ENCODE measurements at places on chromosomes 1 and 21.

- no peak for DNase-seq
Observed at GRCh38 chr21:21101911-21102310, 103.7 kb downstream of the NCAM2 start.

DNA sequence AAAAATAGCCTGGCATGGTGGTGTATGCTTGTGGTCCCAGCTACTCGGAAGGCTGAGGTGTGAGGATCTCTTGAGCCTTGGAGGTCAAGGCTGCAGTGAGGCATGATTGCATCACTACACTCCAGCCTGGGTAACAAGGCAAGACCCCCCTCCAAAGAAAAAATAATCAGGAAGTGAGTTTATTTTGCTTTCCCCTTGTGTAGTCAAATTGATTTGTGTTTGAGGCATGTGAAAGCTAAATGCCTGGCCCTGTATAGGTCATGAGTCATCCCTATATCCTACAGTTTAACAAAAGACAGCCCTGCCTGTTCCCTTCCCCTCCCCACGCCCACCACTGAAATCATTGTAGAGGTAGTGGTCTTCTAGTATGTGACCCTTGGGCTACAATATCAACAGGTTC lies 241.4 kb upstream of the JUN start:
- DNase-seq = no peak

DNA sequence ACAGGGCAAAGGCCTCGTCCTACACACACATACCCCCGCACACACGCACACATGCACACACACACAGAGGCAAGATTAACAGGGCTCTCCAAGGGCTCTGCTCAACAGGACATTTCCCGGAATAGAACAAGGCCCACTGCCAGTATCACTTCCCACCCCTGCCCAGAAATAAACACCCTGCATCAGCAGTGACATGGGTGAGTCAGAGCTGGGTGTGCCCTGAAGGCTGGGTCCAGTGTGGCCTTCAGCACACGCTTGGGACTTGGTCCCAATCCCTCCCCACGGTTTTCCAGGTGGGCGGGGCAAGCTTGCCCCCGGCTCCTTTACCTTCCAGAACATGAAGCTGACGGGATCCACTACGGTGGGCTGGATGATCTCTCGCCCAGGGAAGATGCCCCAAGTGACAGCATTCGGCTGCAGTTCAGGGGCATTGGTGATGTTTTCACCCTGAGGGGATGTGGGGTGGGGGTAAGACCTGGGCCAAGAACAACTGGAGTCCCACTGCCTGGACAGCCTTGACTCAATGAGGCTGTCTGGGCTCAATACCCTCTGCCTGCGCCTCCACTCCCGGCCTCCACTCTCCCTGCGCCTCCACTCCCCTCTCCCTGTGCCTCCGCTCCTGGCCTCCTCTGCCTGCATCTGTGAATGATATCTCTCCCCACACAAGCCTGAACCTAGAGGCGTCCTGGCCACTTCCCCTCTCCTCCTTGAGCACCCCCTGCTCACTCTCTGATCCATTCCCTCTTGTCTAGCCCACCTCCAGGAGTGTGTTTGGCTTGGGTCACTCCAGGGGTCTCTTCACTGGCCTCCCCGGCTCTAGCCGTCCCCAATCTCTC lies 14.7 kb downstream of the MTHFR start:
- DNase-seq = no peak

GRCh38 chr1:208013210-208013609 lies 102.3 kb upstream of the CD34 start:
- no peak for DNase-seq

- no peak for DNase-seq
Observed at GRCh38 chr21:31180256-31181081, 142.2 kb upstream of the KRTAP19-8 start.

DNA sequence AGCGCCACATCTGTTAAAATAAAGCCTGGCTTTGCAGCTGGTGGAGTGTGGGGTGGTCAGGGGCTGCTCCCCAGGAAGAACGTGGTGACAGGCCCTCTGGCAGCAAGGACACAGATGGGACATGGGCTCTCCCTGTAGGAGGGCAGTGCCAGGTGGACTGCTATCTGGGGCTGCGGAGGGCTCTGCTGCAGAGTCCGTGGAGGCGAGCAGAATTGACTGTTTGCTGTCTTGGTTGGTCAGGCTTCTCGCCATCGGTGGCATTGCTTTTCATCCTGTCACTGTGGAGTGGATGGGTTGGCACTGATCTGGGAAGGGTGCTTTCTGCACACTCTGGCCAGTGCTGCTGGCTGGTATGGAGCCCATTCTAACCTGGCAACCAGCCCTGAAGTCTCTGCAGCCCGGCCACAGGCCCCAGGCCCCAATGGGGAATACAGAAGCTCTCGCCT lies 103.0 kb downstream of the LAMC2 start:
- DNase-seq = no peak

GRCh38 chr1:39105841-39106765 lies 80.0 kb downstream of the NDUFS5 start:
- DNase-seq = no peak

- no peak for DNase-seq
Observed at GRCh38 chr1:202938287-202938925, 11.4 kb upstream of the KLHL12 start.

GRCh38 chr1:158654086-158654485 lies 32.4 kb downstream of the SPTA1 start:
- no peak for DNase-seq

DNA sequence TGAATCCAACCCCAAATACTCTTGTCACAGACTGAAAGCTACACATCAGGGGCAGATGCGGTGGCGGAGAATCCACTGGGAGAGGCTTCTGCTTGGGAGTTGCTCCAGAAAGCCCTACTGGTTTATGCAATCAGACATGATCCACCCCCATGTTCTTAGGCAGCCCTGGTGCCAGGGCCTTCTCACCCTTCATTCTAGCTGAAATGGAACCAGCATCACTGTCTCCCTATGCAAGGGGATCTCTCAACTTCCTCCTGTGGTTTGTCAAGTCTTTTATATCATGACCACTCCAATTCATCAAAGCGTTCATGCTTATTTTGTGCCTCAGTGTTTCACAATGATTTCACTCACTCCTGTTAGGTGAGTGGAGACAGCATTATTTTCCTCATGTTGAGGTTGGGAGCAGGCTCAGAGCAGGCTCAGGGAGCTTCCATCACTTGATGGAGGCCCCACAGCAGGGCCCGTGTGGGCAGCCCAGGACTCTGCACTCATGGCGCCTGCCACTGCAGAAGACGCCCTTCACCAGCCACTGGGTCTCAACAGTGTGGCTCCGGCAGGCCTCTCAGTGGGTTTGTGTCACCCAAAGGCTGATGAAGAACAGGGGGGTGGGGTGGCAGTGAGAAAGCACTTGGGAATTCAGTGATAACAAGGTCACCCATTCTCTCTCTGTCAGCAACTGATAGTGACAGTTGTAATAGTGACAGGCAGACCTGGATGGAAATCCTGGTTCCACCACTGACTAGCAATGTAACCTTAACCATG lies 67.1 kb downstream of the CD58 start:
- DNase-seq = no peak

GRCh38 chr1:230591678-230592077 lies 50.6 kb upstream of the COG2 start:
- DNase-seq = no peak

- no peak for DNase-seq
Observed at GRCh38 chr1:150187560-150187931, 37.8 kb downstream of the PLEKHO1 start.

- DNase-seq = no peak
Observed at GRCh38 chr1:51203121-51203873, 32.8 kb upstream of the RNF11 start.

- DNase-seq = no peak
Observed at GRCh38 chr1:203523667-203524066, 29.7 kb downstream of the OPTC start.

- peak; percentile 64 for DNase-seq
Observed at GRCh38 chr1:36366091-36366661, 19.5 kb downstream of the STK40 start.

- no peak for DNase-seq
Observed at GRCh38 chr21:44295646-44296045, 4.2 kb upstream of the PFKL start.

- DNase-seq = no peak
Observed at GRCh38 chr21:44416193-44416592, 39.1 kb upstream of the LRRC3 start.

- DNase-seq = no peak
Observed at GRCh38 chr1:112272101-112272772, 123.8 kb upstream of the CTTNBP2NL start.

GRCh38 chr1:186474208-186474607 lies 13.3 kb upstream of the PDC start:
- DNase-seq = no peak

DNA sequence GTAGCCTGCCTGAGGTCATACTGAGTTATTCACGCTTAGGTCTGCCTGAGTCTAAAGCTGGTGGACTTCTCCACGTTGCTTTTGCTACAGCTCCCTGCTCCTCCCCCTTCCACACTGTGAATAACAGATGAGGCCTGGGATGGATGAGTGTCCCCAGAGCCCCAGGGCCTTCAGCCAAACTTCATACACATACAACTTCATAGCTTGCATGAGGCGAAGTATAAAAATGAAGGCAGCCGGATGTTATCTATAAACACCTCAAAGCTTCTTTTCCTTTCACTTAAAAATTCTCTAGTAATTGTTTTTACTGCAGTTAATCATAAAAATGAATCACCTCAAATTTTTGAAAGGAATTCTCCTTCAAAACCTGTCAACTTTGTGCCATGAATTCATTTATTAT lies 70.2 kb downstream of the DAB1 start:
- no peak for DNase-seq

DNA sequence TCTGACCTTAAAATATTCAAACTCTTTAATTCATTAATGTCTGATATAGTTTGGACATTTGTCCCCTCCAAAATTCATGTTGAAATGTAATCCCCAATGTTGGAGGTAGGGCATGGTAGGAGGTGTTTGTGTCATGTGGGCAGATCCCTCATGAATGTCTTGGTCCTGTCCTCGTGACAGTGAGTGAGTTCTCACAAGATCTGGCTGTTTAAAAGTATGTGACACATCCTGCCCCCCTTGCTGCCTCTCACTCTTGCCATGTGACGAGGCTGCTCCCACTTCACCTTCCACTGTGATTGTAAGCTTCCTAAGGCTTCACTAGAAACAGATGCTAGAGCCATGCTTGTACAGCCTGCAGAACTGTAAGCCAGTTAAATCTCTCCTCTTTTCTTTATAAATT lies 21.3 kb upstream of the FBXO28 start:
- DNase-seq = no peak

- DNase-seq = no peak
Observed at GRCh38 chr1:226021801-226022200, 22.7 kb upstream of the SDE2 start.

DNA sequence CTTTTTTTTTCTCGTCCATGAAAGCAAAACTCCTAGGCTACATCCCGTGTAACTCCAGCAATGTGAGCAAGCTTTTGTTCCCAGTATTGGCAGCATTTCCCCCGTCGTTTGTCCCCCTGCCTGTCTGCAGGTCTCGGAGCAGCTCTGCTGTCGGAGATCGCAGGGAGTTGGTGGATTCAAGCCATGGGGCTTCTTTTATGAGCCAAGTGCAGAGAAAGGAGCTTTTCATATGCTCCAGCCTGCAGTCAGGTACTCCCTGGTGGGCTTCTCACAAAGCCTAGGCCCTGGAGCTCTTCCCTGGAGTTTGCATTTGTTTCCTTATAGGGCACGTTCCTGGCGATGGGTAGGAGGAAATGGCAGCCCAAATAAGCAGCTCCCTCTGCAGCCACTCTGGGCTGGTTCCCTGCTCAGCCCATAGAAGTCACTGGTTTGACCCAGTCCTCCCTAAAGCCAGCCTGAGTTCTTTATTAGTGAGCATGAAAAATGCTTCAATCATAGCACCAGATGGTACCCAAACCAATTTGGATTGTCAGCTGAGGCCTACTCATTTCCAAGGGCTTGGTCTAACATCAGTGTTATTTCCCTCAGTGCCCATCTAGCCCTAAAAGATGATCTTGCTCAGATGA lies 78.3 kb downstream of the NUF2 start:
- DNase-seq = no peak

- no peak for DNase-seq
Observed at GRCh38 chr1:103265551-103265950, 157.2 kb upstream of the COL11A1 start.

DNA sequence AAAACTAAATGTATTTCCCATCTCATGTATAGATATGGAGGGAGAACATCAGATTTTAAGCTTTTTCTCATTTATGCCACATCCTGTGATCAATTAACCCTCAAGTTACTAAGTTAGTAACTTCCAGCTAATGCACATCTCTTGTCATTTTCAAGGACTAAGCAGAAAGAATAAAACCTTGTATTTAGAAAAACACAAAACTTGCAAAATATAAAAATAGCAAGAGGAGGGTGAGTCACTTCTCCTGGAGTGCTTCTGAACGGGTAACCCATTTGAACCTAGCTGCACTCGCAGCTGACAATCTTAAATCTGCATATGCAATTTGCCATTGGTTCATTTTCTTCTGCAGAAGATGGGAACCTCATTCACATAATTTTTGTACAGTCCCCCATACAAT lies 500.5 kb downstream of the SETD4 start:
- DNase-seq = no peak

- no peak for DNase-seq
Observed at GRCh38 chr1:247638011-247638410, 32.6 kb downstream of the OR2G3 start.

DNA sequence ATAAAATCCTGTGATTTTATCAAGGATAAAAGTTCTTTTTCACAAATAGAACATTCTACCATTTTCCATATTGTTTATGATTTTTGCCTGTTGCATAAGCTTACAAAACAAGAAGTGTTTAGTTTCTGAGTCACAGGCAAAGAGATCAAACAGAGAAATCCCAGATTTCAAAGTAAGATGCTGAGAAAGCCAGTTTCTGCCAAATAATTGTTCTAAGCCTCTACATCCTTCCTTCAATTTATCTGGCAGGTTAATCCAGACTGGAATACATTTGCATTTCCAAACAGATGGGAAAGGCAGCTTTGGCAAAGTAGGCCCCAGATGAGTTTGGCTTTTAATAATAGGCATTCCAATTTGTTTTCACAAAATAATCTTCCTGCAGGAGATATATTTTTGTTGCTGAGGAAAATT lies 2.5 kb downstream of the SLC1A7 start:
- DNase-seq = no peak

GRCh38 chr1:67404212-67404620 lies 26.0 kb downstream of the SERBP1 start:
- DNase-seq = no peak

DNA sequence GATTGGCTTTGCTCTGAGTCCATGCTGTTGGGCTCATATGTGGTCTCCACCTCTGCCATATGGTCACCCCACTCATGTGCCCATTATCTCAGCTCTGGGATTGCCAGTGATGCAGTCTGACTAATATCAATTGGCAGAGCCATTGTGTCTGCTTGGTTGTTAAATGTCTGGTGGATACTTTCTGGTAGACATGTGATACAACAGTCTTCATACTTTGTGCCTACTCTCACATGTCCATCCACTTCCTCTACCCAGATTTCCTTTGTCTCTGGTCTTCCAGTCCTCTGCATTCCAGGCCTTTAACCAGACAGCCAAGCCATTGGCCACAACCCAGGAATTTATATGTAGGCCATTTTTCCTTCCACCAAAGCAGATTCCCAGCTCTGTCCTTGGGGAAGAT lies 30.8 kb upstream of the DIPK1A start:
- DNase-seq = no peak

Data from effector CD8-positive, alpha-beta T cell (primary cell).